Central memory CD8-positive, alpha-beta T cell (primary cell): ENCODE measurements at places on chromosomes 12 and 14.

DNA sequence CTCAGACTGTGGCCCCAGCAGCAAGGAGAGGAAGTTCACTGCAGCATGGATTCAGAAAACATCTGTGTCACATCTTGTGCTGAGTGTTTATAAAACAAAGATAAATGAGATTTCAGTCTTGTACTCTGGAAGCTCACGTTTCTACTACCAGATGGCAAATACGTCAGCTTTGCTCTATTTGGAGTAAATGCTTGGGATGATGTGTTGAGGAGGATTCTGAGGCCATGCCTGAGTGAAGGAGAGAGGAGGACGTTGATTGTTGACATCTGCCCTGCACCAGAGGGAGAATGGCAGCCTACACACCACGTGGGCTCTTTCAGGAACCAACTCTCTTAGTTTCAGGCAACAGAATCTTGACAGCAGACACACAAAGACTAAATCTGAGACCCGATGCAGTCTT lies 188.9 kb downstream of the TMEM132C start:
- DNase-seq, result no peak

DNA sequence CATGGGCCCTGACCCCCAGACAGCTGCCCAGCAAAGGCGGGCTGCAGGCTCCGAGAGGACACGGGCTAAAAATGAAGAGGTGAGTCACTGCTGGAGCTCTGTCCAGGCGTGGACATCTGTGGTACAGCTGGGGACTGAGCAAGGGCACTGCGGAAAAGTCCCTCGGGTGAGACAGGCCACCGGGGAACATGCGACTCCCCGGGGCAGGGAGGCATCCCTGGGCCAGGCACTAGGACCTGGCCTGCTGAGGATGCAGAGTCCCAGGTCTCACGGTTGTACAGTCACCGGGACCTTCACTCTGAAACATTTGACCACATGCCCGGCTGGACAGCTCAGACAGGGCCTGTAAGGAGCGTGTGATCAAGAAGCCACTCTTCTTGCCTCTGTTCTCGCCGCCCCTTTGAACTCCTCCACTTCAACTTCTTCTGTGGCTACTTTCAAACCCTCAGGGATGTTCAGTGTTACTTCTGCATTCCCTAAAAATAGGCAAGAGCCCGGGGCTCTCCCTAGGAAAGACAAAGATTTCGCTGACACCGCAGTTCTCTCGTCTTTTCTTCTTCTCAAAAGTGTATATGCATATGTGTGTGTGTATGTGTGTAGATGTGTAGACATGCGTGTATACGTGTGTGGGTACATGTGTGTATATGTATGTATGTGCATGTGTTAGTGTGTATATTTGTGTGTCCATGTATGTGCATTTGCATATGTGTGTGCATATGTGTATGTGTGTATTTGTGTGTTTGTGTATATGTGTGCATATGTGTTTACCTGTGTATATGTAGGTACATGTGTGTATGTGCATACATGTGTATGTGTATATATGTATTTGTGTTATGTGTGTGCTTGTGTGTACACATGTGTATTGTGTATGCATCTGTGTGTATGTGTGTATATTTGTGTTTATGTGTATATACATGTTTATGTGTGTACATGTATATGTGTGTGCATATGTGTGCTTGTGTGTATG lies 5.0 kb upstream of the RFLNA start:
- DNase-seq, result no peak

- DNase-seq, result no peak
Observed at GRCh38 chr14:69040353-69040752, 61.3 kb upstream of the ACTN1 start.

- no peak for DNase-seq
Observed at GRCh38 chr12:42756841-42757623, 167.5 kb upstream of the PRICKLE1 start.

DNA sequence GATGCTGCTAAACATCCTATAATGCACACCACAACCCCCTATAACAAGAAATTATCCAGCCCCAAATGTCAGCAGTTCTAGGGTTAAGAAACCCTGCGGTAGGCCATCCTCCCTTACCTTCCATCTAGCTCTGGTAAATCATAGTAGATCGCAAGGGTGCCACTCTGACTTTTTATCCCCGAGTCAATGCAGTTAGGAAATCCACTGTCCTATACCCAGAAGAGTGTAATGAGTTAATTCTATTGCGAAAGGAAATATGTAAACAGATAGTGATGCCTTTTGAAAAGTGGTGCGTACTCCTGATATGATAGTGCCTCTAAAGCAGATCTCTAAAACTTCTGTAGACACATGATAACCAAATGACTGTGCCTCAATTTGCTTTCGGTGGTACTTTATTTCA lies 29.8 kb downstream of the SCFD1 start:
- DNase-seq, result no peak

- DNase-seq, result no peak
Observed at GRCh38 chr12:107135177-107135576, 41.8 kb upstream of the CRY1 start.

- DNase-seq, result no peak
Observed at GRCh38 chr14:77322951-77323350, 2.1 kb downstream of the GSTZ1 start.

DNA sequence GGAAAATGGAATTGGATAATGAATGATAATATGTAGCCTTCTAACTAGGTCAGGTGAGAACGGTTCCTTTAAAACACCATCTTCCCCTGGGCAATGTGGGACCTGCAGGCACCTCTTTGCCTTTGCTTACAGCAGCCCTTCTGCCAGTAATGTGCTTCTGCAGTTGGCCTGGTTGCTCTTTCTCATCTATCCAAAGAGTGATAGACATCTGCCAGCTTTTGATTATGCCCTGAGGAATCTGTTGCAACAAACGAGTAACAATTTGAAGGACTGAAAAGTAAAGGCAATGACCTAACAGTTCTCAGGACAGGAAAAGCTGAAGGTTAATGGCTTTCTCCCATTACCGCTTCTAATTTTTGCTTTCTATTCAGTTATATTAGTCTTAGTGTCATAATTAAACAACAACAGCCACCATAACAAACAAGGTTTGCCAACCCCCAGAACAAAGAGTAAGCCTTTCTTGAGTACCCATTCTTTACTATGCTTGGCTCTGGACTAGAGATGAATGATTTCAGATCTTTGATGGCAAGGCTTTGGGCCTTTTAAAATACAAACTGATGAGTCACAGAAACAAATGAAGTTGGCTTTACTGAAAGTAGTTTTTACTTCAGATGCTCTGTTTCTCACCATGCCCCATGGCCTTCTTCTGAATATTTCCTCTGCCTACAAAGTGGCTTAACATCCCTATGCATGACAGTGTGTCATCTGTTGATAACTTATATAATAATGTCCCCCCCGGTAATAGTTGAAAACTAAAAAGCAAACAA lies 76.1 kb upstream of the KRR1 start:
- no peak for DNase-seq

DNA sequence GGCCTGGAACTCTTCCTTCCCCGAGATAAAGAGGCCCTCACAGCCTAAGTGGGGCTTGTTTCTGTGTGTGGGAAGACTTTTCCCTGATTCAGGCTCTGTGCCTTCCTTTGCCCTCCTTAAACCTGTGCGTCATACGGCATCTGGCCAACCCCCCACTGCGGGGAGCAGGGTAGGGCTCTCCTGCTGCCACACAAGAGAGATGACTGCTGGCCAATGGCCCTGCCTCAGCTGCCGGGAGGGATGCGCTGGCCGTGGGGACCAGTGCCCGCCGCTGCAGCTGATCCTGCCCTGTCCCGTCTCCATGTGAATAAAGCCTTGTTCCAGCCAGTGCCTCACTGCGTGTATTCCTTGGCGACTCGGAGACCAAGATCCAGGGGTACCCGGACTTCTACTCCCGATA lies 42.5 kb upstream of the BEGAIN start:
- no peak for DNase-seq

DNA sequence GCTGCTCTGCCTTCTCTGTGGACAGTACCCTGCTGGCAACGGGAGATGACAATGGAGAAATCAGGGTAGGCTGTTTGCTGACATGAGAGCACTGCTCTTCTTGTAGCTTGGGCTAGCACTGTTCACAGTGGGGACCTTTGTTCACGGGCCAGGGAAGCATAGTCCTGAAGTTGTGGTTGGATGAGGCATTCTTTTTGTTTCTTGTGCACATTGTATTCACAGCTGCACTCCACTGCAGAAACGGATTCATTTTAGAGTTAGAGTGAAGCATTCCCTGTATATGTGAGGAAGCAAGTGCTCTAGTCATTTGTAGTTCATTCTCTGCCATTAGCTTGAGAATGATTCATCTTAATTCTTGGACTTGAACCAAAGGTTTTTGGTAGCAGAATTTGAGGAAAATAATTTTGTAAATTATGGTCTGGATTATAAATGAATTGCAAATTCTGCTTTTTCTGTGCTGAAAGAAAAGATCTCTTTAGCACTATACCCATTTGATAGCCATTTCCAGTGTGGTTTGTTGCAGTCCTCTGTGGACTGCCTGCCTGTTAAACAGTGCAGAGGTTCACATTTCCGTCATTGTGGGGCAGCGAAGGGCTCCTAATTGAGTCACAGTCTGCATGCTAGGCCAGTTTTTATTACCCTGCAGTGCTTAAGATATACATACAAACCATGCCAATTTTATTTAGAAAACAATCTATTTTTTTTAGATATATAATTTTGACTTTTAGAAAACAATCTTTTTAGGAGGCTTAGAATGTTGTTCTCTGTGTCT lies 80.6 kb downstream of the APAF1 start:
- DNase-seq, result no peak

GRCh38 chr12:110269622-110270124 lies 11.4 kb upstream of the ATP2A2 start:
- no peak for DNase-seq

- peak; percentile 46 for DNase-seq
Observed at GRCh38 chr12:1605129-1606020, 11.0 kb upstream of the FBXL14 start.

- no peak for DNase-seq
Observed at GRCh38 chr12:113271466-113271852, 50.2 kb downstream of the TPCN1 start.

DNA sequence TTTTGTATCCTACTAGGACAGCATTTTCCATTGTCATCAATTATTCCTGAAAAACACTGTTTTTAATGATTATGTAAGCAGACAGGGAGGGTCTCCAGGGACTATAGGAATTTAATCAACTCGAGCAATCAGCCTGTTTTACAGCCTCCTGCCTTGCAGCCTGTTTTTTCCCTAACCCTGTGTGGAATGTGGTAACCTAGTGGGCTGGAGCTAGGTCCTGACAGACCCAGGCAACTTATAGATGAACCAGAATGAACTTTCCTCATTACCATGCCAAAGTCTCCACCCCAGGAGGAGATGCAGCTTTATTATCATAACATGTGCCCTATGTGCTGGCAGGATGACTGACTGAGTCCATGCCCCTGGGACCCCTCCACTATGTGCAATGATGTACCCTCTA lies 375.1 kb downstream of the BMP4 start:
- no peak for DNase-seq

DNA sequence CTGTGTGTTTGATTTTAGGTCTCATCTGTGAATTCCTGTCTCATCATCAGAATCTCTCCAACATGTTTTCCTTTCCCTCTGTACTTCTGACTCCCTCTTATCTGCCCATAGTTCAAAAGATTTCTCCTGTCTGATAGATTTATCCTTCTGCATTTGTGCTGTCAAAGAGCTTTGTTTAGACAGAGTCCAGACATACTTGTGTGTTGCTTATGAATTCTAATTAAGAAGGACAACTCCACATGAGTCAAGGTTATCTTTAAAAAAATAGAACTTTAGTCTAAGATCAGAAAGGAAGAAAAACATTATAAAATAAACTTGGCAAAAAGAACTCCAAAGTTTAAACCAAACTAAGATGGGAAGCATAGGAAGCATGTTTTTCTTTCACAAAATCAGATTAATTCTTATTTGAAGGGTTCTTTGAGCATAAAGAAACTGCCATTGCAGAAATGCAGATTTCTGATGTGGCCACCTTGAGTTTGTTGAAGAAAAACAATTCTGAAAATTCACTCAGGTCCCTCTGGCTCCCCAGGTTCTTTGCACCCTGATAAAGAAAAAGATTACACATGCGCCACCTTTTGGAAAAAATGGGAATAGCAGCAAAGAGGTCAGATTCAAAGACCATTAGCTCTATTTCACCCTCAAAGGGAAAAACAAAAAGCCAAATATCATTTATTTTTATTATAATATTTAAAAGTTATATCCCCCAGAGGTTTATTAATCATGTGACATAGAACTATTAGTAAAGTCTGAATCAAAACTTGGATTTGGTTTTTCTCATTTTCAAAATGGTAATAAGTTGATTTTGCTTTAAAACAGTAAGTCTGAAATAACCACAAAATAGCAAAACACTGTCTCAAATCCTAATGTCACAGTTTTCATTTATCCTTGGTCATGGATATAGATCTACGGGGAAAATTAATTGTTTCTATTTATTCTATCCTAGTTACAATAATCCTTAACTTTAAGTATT lies 143.7 kb upstream of the DCN start:
- DNase-seq, result peak; percentile 18

- no peak for DNase-seq
Observed at GRCh38 chr12:18580291-18580690, 157.5 kb downstream of the PLCZ1 start.

DNA sequence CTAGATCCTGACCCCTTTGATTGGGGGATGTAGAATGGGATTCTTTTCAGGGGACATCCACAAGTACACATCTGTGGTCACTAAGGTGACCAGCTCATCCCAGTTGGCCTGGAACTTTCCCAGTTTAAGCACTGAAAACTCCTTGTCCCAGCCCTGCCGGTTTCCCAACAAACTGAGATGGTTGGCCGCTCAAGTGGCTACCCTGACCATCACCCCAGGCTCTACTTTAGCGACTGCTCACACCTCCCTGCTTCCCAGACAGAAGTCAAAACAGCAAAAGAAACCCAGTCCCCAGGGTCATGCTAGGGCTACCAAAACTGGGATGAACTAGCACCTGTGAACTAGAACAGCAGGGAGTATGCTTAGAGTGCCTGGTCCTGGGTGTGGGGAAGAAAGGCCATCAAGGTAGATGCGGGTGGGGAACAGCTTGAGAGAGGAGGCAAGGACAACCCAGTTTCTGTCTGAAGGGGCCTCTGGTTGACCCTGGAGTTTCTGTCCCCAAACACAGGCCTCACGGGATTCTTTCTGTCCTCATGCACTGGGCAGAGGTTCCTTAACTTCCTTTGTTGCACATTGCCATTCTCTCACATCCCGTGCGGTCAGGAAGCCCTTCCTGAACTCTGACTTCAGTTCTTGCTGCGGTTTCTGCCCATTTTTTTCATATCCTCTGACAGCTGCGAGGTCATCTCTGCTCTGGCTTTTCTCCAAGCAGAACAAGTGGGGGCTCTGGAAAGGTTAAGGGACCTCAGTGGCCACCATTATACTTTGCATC lies 1.6 kb downstream of the LTB4R start:
- DNase-seq, result no peak

- no peak for DNase-seq
Observed at GRCh38 chr14:53042480-53042879, 91.6 kb upstream of the FERMT2 start.

GRCh38 chr12:91274916-91275315 lies 92.3 kb upstream of the DCN start:
- no peak for DNase-seq

- DNase-seq, result no peak
Observed at GRCh38 chr14:60862283-60862682, 118.6 kb downstream of the TRMT5 start.

DNA sequence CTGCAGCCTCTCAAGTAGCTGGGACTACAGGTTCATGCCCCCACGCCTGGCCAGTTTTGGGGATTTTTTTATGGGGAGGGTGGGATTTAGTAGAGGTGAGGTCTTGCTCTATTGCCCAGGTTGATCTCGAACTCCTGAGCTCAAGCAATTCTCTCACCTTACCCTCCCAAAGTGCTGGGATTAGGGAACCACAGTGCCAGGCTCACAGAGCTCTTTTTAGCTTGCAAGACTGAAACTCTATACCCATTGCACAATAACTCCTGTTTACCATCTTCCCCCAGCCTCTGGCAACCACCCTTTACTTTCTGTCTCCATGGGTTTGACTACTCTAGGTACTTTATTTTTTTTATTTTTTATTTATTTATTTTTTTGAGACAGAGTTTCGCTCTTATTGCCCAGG lies 25.7 kb upstream of the CDK17 start:
- DNase-seq, result no peak
